ENCODE measurements at places on chromosomes 2 and 18. TPM values are rescaled to one million over a fixed set of nuclear protein-coding genes. Genes with fewer than 3 reads are reported as not detected.
A peak's percentile ranks its signal among the peaks of the same experiment; 100 is the strongest.

DNA sequence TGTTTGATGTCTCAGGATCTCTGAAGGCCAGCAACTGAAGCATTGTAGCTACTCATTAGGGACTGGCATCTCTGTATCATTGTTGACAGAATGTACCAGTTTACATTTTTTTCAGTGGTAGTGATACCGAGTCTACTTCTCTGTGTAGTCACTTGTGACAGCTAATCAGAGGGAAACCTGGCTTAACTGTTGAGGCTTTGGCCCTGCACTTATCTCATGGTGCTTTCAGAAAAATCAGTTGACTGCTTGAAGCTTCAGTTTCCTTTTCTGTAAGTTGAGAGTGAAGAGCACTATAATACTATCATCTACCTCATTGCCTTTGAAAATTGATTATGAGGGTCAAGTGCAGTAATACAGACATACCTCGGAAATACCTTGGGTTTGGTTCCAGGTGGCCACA, 90.0 kb downstream of the COMMD1 start:
- no peak for DNase-seq

DNA sequence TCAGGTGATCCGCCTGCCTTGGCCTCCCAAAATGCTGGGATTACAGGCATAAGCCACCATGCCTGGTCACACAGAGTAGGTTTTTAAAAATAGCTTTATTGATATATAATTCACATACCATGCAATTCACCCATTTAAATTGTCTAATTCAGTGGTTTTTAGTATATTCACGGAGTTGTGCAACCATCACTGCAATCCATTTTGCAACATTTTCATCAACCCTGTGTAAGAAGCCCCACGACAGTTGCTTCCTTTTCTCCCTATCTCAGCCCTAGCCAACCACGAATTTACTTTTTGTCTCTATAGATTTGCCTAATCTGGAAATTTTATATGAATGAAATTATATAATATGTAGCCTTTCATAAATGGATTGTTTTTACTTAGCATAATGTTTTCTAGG, 266.4 kb downstream of the NAPG start:
- DNase-seq = no peak

DNA sequence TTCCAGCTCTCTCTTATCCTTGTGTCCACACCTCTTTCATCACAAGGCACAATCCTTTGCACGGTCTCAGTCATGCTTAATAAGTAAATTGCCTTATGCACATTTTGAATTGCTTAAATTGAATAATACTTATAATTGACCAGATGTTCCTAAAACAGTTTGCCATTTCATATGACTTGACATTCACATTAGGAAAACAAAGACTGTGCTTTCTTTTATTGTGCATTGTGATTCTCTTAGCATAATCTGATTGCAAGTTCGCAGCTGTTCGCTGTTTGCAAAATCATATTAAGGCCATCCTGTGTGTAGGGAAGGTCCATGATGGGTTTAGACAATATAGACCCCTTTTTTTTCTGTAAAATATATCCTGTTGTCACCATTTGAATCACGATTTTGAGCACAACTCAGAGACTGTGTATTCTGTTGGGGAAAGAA, 75.6 kb downstream of the RNF144A start:
- no peak for DNase-seq

DNA sequence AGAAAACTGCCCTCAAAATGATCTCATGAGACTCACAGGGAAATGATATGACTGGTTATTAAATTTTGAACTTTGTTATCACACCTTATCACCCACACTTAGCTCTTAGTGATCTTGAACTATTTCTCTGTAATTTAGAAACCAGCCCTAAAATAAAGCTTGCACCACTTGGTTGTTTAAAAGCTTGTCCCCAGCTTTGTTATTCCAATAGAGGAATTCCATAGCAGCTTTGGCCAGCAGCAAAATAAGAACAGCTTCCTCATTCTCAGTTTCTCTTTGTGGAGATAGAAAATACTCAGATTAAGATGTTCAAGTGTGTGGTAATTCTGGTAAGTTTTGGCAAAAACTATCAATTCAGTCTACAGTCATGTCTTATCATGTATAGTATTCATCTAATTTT, 54.4 kb upstream of the CCDC68 start:
- DNase-seq = no peak

GRCh38 chr2:602571-603359, 74.4 kb downstream of the TMEM18 start:
- DNase-seq = no peak

- no peak for DNase-seq
Measured at GRCh38 chr2:237061356-237061755, 24.3 kb upstream of the COPS8 start.

DNA sequence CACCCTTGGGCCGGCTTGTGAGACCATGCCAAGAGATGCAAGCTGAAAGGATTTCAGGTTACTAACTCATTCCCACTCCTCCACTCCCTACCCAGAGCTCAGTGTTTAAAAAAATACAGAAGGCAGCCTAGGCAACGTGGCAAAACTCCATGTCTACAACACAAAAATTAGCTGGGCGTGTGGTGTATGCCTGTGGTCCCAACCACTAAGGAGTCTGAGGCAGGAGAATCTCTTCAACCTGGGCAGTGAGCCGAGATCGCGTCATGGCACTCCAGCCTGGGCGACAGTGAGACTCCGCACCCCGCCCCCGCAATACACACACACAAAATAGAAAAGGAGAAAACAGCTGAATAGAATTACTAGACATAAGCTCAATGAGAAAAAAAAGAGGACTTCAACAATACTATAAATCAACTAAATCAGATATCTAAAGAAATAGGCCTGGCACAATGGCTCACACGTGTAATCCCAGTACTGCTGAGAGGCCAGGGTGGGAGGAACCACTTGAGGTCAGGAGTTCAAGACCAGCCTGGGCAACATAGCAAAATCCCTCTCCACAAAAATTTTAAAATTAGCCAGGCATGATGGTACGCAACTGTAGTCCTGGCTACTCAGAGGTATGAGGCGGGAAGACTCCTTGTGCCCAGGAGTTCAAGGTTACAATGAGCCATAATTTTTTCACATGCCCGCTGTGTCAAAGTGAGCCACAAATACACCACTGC, 10.1 kb downstream of the IWS1 start:
- DNase-seq = peak; percentile 86

DNA sequence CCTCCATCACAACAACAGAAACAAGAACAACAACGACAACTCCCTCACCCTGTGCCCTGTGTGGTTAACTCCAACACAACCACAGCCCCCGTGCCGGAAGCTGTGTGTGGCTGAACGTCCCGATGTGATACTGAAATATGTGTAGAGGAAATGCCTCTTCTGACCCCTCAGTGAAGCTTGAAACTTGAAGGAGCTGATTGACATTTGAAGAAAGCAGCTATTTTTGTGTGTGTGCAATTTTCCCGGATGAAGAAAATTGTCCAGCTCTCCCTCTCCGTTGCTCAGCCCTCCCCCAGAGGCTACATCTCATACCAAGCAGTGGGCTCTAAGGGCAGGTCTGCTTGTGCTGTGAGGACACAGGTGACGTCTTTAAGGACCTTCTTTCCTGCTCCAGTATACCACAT, 173.8 kb downstream of the ICOS start:
- DNase-seq = peak; percentile 23

GRCh38 chr2:159550231-159550630, 66.1 kb downstream of the BAZ2B start:
- no peak for DNase-seq

- peak; percentile 42 for DNase-seq
Measured at GRCh38 chr2:231717281-231718171, 9.2 kb downstream of the PTMA start.

DNA sequence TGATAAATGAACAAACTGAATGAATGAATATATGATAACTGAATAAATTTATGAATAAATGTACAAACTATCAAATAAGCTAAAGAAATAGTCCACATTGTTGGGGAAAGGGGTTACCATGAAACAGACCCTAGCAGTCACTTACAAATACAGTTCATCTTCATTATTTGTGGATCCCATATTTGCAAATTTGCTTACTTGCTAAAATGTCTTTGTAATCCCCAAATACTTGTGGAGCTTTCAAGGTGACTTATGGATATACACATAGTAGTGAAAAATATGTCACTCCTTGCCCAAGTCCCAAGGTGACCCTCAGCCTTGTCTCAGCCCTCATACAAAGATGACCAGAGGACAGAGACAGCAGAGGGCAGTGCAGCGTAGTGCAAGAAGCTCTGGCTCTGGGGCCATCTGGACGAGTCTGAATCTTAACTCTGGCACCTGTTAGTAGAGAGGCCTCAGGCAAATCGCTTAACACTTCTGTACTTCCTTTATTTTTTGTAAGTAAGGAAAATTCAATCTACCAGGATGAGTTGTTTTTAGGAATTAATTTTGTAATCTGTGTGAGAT, 3.1 kb downstream of the PAIP2B start:
- DNase-seq = peak; percentile 65

- no peak for DNase-seq
Measured at GRCh38 chr2:143942486-143942885, 577.4 kb downstream of the ZEB2 start.

- peak; percentile 92 for DNase-seq
Measured at GRCh38 chr18:75638776-75639471, 211.4 kb upstream of the SMIM21 start.

- peak; percentile 23 for DNase-seq
Measured at GRCh38 chr2:239271882-239272281, 128.9 kb downstream of the HDAC4 start.

DNA sequence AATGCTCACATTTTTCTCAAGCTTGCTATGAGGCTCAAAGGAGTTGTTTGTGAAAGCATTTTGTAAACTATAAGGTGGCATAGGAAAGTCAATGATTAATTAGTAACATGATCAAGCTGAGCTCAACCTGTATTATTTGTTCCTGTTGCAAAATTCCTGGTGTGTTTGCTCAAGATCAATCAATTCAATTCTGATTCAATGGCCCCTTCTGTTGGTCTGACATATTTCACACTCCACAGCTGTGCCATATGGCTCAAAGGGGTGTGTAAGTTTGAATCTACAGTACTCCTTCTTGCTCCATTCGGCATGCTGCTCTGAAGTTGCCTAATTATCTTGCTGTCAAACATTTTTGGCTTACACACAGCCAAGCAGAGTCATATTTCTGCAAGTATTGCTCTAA, 341.6 kb upstream of the LRP1B start:
- DNase-seq = no peak

GRCh38 chr18:62525608-62526007, 2.8 kb downstream of the ZCCHC2 start:
- DNase-seq = no peak

GRCh38 chr2:162301151-162301804, 17.2 kb downstream of the IFIH1 start:
- DNase-seq = peak; percentile 68

DNA sequence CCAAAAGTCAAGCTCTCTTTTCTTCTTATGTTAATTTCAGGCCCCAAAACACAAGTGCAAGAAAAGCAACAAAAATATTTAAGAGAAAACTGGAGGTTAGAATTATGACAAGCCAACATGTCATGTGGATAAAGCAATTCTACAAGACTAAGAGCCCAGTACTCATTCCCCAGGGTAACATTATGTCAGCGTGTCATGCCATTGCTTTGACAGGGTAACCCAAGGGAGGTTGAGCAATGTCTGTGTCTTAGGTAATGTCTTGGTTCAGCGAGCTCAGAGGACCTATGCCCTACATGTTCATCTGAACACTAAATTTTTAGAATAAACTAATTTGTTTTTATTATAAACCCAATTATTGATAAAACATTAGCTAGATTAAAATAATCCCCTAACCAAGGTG, 173.2 kb upstream of the ZNF804A start:
- no peak for DNase-seq

DNA sequence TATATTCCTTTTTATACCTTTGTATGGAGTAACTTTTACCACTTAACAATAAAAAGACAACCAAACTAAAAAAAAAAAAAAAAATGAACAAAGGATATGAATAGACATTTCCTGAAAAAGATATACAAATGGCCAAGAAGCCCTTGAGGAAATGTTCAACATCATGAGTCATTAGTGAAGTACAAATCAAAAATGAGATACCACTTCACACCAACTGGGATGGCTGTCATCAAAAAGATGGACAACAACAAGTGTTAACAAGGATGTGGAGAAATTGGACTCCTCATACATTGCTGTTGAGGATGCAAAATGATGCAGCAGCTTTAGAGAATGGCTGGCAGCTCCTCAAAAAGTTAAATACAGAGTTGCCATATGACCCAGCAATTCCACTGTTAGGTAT, 22.6 kb upstream of the SCYGR2 start:
- no peak for DNase-seq

GRCh38 chr2:25926984-25927756, 48.9 kb upstream of the ASXL2 start:
- DNase-seq = no peak

DNA sequence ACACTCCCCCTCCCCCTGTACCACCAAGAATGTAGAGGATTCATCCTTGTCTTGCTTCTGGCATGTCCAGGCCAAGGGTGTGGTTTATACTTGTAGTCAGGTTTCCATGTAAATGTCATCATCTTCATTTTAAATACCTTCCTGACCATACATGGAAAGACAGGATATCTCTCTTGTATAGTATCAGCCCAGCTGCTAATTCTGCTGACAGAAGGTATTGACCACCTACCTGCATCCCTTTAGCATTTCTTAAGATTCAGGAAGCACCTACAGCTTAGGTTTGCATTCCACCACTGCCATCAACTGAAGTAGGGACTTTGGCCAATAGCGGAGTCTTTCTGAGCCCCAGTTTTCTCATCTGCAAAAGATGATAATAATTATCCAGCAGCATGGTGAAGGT, 22.9 kb upstream of the FSHR start:
- DNase-seq = no peak

- no peak for DNase-seq
Measured at GRCh38 chr18:3052411-3052758, 39.4 kb upstream of the LPIN2 start.

GRCh38 chr2:205427112-205427511, 255.2 kb upstream of the NRP2 start:
- DNase-seq = no peak

- DNase-seq = peak; percentile 46
Measured at GRCh38 chr2:38578832-38579231, 23.9 kb downstream of the HNRNPLL start.

DNA sequence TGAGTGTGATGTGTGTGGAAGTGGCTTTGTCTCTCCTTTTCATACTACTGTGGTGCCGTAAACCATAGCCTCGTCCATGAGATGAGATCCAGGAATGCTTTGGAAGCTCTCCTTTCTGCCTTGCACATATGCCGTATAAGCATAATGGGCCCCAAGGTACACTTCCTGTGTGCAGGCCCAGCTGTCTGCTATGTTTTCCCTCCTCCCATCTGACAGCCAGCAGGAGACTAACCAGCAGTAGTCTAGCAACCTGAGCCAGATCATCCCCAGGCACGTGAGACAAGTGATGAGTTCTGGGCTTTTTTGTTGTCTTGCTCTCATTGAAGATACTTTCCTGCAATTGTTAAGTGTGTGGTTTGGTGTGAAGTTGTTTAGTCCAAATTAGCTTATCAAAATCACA, 555.5 kb upstream of the LRRTM4 start:
- DNase-seq = no peak

The CNTNAP5 gene
- total RNA-seq = not detected

The LMAN2L gene
- 37.8 TPM for total RNA-seq

The IL36A gene
- total RNA-seq = not detected

The ERICH2 gene
- not detected for total RNA-seq

The TGFA gene
- 4.3 TPM for total RNA-seq

The LRRTM4 gene
- 0.10 TPM for total RNA-seq

The DSG1 gene
- not detected for total RNA-seq

The RTP5 gene
- total RNA-seq = not detected

The ASPRV1 gene
- 0.68 TPM for total RNA-seq

The SMYD5 gene
- total RNA-seq = 21.5 TPM

The AMER3 gene
- not detected for total RNA-seq
